ENCODE measurements at places on chromosomes 1 and 21.

- peak; percentile 99 for DNase-seq
Measured at GRCh38 chr21:41786509-41786987, 19.7 kb upstream of the RIPK4 start.

DNA sequence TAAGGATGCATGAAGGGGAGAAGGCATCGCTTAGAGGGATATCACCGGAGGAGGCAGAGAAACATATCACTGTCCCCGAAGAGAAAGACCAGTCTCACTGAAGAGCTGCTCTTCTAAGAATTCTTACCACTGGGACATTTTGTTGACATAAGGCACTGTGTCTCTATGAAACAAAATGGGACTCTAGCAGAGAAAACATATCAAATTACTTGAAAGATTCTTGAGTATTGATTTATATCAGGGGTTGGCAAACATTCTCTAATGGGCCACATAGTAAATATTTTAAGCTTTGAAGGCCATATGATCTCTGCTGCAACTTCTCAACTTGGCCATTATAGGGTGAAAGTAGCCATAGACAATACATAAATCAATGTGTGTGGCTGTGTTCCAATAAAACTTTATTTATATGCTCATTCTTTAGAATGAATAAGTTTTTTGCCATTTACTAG, 41.0 kb upstream of the GREM2 start:
- no peak for DNase-seq

- no peak for DNase-seq
Measured at GRCh38 chr21:42310411-42311001, 4.7 kb downstream of the TFF3 start.

- peak; percentile 99 for DNase-seq
Measured at GRCh38 chr1:236502972-236503639, 20.7 kb upstream of the LGALS8 start.

- DNase-seq: no peak
Measured at GRCh38 chr1:12172042-12172851, 5.5 kb downstream of the TNFRSF1B start.

- no peak for DNase-seq
Measured at GRCh38 chr1:152739841-152740240, 18.0 kb upstream of the KPRP start.
